ENCODE measurements at places on chromosomes 7 and 10.

- no peak for DNase-seq
Observed at GRCh38 chr7:90625562-90625961, 29.4 kb downstream of the CDK14 start.

DNA sequence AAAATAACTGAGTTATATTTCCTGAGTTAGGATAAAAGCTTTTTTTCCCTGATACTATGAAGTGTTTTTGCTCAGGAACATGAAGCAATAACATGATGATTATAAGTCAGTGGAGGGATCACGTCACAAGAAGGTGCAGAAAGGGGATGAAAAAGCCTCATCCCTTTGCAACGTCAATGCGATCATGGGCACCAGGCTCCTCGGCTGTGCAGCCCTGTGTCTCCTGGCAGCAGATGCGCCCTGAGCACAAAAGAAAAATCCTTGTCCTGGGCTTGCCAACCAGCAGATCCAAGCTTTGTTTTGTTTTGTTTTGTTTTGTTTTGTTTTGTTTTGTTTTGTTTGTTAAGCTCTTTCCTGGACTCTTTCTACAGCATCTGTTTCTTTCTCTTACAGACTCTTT, 103.5 kb upstream of the PRSS1 start:
- no peak for DNase-seq

DNA sequence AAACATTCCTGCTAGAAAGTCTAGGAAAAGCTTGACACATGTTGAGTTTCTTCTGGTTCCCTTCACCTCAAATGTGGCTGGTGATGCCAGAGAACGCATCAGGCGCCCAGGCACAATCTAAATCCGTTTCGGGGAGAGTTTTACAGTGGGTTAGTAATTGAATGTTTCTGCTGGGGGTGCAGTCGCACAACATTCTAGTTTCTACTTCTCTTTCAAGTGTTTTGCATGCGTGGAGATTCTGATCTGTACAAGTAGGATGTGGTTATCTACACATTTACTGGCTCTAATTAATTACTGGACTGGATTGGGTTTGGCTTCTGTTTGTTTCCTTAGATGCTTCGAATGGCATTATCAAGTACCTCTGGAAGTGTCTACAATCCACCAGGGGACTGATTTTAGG, 173.8 kb downstream of the TMEM26 start:
- no peak for DNase-seq

- no peak for DNase-seq
Observed at GRCh38 chr7:1368682-1369571, 90.3 kb downstream of the MICALL2 start.

GRCh38 chr7:97801108-97801507, 69.2 kb downstream of the TAC1 start:
- DNase-seq = no peak

DNA sequence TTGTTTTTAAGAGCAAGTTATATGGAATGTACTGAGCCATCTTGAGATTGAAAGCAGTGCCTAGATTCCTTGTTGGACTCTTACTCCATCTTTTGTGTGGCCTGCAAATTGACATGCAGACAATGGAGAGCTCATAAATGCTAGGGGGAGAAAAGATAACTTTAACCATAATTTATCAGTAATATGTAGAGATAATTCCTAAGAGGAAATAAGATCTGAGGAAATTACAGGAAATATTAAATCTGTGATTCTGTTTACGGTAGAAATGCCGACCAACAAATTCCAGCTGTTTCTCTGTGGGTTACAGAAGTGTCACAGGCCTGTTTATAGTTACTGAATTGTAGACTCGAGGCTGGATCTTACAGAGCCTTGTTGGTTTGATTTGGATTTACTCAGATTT, 348.0 kb downstream of the SUGCT start:
- DNase-seq = no peak

DNA sequence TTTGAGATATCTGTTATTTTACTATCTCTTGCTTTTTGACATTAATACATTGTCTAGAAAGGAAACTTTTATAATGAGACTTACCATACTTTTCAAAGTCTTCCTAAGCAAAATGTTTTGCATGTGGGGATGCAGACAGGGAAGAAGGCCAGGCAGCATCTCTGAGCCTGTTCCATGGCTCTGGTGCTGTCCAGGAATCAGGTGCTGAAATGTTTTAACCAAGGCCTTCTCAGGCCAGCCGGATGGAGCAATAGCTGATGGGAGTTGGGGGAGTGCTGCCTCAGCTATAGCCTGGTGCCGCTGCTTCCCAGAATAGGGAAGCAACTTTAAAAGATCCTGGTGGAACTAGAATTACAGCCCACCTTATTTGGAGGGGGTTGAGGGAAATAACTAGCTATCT, 38.5 kb downstream of the CRTAC1 start:
- DNase-seq = no peak

DNA sequence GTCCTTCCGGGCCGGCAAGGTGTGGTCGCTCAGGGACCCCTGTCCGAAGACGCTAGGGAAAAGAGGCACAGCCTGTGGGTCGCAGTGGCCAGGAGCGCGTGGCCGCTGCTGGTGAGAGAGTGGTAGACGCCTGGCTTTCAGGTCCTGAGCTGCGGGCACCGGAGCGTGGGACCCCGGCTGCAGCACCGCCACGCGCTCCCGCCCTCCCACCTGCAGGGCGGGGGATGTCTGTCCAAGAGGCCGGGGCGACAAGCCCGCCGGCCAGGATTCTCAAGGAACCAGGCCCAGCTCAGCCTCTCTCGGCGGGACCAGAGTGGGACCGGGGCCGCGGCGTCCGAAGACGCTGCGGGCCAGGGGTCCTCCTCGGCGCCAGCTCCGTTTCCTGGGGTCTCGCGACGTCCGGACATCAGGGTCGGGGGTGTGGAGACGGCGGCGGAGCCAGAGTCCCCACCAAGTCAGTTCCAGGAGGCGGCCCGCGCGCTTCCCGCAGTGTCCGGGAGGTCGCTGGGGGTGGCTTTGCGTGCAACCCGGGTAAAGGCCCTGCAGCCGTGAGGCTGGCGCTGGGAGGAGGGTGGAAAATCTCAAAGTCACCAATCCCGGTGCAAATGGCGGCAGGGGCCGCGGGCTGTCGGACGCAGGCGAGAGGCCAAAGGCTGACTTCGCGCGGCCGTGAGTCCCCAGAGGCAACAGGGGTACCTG, 5.5 kb downstream of the ZNF503 start:
- no peak for DNase-seq

GRCh38 chr10:98349508-98349922, 65.5 kb downstream of the PYROXD2 start:
- DNase-seq = no peak

GRCh38 chr10:112539340-112539739, 92.3 kb downstream of the VTI1A start:
- no peak for DNase-seq

DNA sequence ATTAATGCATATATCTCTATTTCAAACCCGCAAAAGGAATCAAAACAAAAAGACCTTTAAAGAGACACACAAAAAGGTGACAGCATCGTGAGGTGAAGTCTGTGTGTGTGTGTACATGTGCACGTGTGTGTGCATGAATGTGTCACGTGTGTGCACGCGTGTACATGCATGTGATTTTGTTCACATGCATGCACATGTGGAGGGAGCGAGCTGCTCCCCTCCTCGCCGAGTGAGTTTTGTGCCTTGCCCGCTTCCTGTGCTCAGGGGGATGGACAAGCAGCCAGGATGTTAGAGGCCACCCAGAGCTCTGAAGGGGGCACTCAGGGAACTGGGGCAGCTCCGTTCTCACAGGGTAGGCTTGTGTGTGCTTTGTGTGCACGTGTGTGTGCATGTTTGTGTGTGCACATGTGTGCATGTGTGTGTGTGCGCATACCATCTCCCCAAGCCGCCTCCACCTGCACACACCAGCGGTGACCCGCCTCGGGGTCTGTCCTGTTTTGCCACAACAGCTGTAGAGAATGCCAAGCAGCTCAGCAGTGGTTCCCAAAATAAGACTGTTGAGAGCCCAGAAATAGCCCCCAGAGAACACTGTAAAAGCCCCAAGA, 191.2 kb downstream of the PTPRN2 start:
- no peak for DNase-seq

DNA sequence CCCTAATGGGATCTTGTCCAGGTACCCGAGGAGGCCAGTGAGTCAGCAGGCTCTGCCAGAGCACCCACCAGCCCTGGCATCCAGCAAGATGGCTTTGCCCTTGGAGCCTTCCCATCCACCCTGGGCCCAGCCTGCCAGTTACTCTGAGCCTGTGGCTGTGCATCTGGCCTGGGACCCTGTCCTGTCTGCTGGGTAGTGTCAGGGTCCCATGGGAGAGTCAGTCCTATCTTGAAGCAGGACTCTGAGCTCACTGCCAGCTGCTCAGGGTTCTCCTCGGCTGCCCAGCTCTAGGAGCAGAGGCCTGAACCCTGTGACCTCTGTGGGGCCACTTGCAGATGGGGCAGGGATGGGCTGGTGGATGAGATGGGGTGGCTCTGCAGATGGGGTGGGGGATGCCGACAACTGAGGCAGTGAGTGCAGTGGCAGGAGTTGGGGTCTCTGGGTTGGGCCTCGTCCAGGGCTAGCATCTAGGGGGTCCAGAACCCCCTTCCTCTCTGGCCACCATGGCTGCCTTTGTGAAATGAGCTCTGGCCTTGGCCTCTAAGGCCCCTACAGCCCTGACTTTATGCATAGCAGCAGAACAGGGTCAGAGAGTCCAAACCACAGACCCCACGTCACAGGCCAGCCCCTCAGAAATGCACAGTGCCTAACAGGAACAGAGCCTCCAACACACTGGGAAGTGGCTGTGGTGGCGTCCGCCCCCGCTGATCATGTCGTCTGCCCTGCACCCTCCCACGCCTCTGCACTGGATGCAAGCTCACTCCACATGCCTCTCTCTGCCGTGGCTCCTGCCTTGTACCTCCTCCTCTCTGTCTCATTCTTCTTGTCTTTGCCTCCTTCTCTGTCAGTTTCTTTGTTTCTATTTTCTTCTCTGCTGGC, 88.1 kb upstream of the RET start:
- DNase-seq = no peak

- DNase-seq = no peak
Observed at GRCh38 chr7:44536090-44536489, 5.0 kb downstream of the NPC1L1 start.

GRCh38 chr7:102376964-102377466, 19.1 kb upstream of the PRKRIP1 start:
- DNase-seq = no peak

- DNase-seq = no peak
Observed at GRCh38 chr7:130524628-130525027, 32.7 kb downstream of the MEST start.

DNA sequence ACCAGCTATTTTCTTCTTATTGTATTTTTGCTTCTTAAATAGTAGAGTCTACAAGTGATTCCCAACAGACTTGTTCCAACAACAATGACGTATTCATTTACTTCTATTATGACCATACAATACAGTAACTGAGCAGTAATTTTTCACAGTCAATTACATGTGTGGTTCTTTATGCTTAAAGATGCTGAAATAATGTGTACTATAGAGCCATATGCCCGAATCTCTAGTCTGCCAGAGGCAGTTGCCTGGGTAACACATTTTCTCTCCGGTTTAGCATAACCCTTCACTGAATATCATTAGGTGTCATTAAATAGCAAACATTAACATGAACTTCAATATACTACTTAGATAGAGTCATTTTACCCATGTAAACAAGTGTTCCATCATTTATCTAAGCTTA, 75.0 kb downstream of the SLC25A13 start:
- DNase-seq = no peak

DNA sequence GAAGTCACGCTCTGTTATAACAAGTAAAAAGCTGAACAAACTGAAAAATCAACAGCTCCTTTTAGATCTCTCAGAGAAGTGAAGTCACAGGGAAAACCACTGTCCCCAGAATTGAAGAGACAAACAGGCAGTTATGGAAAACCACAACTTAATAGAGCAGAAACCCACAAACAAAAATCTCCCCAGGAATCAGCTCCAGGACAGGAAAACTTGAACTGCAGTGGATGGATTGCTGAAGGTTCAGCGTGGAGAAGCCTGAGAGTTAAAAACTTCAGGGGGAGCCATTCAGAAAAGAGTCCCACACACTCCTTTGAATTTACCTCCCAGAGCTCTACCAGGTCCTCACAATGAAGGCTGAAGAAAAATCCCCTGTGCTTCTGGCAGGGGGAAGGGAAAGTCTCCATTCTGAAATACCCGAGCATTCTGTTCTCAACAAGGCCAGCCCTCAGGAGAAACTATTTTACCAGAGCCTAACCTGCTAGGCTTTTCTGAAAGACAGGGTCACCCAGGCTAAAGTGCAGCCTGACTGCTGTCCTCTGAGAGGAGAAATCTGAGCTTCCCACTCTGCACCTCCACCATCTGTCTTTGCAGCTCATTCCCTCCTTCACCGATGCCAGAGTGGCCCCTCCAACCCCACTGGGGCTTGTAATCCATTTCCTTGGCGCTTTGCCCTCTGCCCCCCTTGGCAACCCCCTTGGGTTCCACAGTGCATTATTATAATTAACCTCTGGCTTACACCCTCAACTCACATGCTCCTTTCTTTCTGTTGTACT, 65.0 kb upstream of the CCNY start:
- DNase-seq = no peak

GRCh38 chr10:83934062-83934461, 205.2 kb upstream of the GHITM start:
- DNase-seq = no peak

- DNase-seq = no peak
Observed at GRCh38 chr10:27660711-27661110, 84.9 kb downstream of the MKX start.

GRCh38 chr7:19202599-19202998, 57.4 kb upstream of the FERD3L start:
- no peak for DNase-seq

GRCh38 chr10:73456187-73456890, 23.0 kb upstream of the MSS51 start:
- DNase-seq = no peak

- no peak for DNase-seq
Observed at GRCh38 chr10:35705671-35706070, 63.6 kb upstream of the FZD8 start.

DNA sequence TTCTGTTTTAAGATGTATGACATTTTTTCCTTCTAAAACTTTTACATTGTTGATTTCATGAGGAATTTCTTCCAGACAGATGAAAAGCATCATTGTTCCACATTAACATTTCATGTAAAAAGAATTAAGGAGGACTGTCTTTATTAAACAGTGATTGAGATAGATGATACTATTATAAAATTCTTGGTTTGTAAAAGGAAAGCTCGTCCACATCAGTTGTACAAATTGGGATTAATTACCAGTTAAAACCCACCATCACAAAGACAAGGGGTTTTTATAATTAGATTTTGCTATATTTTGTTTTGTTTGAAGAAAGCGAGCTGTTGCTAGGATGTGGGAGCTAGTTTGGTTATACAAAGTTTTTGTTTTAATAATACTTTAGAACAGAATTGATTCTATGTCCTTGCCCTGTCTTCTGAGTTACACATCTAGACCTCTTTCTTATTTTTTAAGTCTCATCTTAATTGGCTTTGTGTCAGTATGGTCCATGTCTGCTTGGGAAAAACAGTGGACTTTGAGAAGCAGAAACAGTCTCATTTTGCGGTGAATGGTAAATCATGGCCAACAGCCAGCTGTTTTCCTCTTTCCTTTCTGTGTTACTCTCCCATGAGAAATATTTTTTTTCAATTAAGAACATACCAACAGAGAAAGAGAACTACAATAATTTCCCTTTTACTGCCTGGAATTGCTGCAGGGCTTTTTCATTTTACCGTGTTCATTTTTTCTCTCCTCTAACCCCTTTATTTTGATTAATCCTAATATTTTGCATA, 3.2 kb downstream of the TES start:
- DNase-seq = no peak
